ENCODE measurements at places on chromosomes 3 and 15.

GRCh38 chr3:57017459-57017845, 43.0 kb upstream of the SPATA12 start:
- DNase-seq: no peak

DNA sequence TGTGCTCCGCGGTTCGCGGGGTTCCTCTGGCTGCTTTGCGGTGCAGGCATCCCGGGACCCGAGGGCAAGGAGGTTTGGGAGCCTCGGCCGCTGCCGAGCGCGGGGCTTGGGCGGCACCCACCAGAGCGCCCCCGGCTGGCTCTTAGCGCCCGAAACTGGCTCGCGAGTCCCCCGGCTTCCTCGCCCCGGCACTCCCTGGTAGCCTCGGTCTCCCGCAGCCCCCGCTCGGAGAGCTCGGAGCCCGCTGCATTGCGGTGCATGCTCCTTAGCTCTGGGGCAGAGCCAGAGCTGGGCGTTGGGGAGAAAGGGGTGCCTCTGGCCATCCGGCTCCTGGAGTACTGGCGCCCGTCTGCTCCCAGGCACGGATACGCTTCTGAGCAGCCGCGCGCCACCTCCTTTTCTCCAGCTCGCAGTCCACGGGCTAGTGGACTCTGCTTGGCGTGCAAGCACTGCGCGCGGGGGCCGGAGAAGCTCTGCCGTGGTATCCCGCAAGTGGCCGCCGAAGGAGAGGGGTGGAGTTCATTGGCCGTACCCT, 753 bp downstream of the EPHB1 start:
- DNase-seq: no peak

DNA sequence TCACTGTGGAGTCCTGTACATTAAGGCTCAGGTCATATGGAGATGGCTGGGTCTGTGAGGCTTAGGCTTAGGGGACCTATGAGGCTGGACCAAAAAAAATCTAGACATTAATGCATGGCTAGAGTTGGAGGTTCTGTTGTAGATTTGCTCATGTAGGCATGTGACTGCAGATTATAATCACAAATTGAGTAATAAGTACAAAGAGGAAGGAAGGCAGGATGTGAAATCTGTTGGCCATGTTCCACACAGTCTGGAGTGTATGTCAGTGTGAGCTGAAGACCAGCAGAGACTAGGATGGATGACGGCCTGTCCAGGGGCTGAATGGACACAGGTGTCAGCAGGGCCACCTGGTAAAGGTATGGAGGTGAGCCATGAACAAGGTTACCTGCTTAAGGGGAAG, at the start of gene ST3GAL6:
Gene ST3GAL6, plus strand, starts transcription at position 265 of the 400 bp plus-strand sequence. CDS start 5,101 bp downstream, outside the sequence.
- DNase-seq: no peak

- no peak for DNase-seq
Observed at GRCh38 chr3:171356251-171356650, 104.0 kb downstream of the TNIK start.

DNA sequence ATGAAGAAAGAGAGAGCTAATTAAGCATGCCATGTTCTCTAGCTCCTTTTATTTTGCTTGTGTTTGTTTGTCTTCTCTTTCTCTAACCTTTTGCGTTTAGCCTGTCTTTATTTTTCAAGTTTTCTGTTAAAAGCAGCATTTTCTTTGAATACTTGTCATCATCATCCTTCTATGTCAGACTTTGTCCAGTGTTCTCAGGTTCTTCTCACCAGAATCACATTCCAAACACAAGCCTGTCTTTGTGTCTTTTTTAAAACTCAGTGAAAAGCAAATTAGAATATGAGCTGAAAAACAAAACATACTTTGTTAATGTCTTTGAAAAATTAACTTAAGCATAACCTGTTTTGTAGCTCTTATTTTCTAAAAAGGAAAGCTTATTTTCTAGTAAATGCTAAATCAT, 62.4 kb downstream of the LEKR1 start:
- no peak for DNase-seq

GRCh38 chr3:42489937-42490227, 12.6 kb upstream of the VIPR1 start:
- no peak for DNase-seq

Measured in stimulated activated CD4-positive, alpha-beta T cell treated with anti-CD3 and anti-CD28 coated beads, Interleukin-4, amount 100 ng/mL, for 48 hours (primary cell).